ENCODE measurements at places on chromosomes 6 and 20.

GRCh38 chr6:75563032-75563431, 38.6 kb upstream of the SENP6 start:
- DNase-seq: no peak

DNA sequence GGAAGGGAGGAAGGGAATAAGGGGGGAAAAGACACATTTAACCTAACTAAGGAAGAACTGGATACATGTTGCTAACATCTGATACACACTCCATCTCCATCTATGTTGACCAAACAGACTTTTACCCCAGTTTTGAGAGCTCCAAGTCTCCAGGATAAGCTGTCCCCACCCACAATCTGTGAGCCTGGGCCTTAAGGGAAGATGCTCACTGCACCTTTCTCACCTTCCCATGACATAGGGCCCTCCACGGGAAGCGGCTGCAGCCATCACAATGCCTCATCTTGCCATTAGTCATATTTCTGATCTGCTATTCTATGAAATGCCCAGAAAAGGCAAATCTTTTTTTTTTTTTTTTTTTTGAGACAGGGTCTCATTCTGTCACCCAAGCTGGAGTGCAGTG, 126.6 kb upstream of the SALL4 start:
- DNase-seq: no peak

- DNase-seq: no peak
Measured at GRCh38 chr20:35742741-35743523, 872 bp upstream of the RBM39 start.

- no peak for DNase-seq
Measured at GRCh38 chr20:33828326-33828844, 17.2 kb downstream of the CHMP4B start.

GRCh38 chr6:21915707-21916260, 322.2 kb downstream of the SOX4 start:
- DNase-seq: peak; percentile 74

Data from NCI-H446 treated with DMSO at 0.1 percent for 48 hours (cell line).